ENCODE measurements at places on chromosomes 13 and 19.

DNA sequence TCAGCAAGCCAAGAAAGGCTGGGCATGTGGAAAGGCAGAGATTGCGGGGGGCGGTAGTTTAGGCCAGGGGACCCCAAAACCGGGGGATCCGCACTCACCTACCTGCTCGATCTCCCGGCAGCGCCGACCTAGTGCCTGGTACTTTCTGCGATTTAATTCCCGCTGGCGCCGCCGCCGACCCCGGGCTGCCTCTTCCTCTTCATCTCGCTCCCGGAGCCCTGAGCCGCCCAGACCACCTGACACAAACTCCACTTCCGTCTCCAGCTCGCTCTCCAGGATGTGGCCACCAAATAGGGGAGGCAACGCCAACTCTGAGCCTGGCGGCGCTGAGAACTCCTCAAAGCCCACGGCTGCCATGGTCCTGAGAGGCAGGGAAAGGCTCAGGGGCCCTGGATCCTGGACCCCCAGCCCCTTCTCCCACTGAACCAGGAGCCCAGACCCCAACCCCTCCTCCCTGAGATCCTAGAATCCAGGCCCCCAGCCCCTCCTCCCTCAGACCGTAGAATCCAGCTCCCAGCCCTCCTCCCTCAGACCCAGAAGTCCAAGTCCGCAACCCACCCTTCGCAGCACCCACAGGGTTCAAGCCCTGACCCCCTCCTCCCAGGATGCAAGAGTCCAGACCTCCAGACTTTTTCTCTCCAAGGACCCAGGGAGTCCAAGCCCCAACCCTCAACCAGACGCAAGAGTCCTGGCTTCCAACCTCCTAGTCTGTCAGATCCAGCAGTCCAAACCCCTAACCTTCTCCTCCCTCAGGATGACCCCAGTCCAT, 933 bp downstream of the TFPT start:
- peak; percentile 49 for DNase-seq

- no peak for DNase-seq
Measured at GRCh38 chr13:75715601-75716523, 79.7 kb downstream of the LMO7 start.

GRCh38 chr19:2543463-2544442, 67.8 kb downstream of the GADD45B start:
- peak; percentile 68 for DNase-seq

GRCh38 chr13:113113846-113114271, 8.3 kb downstream of the F7 start:
- DNase-seq: peak; percentile 1

DNA sequence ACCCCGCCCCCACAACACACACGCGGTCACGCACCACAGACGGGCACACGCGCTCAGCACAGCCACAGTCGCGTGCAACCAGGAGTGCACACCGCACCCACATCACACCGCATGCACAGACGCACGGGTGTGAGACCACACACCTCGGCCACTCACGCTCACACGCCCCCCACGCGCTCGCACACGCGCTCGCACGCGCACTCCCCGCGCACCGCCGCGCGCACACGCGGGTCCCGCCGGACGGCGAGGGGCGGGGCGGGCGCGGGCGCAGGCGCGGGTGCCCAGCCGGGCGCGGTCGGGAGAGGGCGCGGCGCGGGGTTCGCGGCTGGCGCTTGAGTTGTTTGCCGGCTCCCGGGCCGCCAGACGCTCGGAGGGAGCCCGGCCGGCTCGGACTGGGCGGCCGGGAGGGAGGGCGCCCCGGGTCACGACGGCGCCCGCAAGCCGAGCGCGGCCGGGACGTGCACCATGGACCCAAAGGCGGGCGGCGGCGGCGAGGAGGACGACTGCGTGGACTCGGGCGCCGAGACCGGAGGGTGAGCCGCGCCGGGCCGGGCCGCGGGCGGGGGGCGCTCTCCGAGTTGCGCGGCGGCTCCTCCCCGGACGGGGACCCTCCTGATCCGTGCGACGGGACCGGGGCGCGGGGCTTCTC, at the start of gene FAM124A:
Gene FAM124A (plus strand): TSS at position 362 of the 649 bp plus-strand sequence. CDS start 104 bp downstream, at position 466.
- DNase-seq: no peak

DNA sequence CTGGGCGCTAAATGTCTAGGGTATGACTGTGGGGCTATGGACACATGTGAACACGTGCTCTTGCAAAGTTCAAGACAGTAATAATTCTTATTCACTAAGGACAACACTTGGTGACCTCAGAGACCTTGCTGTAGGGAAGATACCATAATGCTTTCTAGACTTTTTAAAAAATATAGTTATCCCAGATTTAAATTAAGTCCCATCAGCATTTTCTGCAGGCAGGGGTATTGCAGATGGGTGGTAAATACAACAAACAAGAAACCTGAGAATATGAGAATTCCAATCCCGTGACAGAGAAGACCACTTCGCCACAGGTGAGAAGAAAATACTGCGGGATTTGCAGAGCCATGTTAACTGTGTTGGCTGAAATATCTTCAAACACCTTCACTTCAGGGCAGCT, 65.2 kb downstream of the SLC15A1 start:
- no peak for DNase-seq

- no peak for DNase-seq
Measured at GRCh38 chr19:12255372-12255771, 39.3 kb downstream of the ZNF44 start.

DNA sequence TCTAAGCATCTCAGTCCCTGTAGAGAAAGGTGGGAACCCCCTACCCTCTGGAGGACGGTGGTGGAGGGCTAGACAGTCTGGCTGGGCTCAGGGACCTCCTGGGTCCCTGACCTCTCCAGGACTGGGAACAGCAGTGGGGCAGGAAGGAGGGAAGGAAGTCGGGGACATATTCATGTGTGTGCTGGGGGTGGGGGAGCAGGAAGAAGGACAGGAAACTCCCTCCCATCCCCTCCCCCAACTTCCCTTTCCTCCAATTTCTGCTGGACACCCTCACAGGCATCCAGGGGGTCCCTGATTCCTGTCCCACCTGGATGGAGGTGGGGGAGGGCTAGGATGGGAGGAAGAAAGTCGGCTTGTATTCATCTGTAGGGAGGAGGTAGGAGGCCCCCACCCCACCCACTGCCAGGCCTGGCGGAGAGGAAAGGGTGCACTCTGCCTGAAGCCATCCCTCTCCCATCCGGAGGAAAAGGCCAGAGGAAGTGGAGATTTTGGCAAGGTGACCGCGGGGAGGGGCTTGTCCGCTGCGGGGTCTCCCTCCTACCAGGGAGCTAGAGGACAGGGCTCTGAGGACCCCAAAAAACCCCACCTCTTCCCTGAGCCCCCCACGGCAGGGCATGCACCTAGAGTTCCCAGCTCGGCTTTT, 2.3 kb downstream of the NOVA2 start:
- DNase-seq: no peak

GRCh38 chr19:45101806-45102205, 8.8 kb downstream of the PPP1R37 start:
- no peak for DNase-seq

- DNase-seq: no peak
Measured at GRCh38 chr19:2070436-2070827, 19.4 kb upstream of the MKNK2 start.

- no peak for DNase-seq
Measured at GRCh38 chr19:5352229-5352763, 11.7 kb upstream of the PTPRS start.

- DNase-seq: no peak
Measured at GRCh38 chr13:57352114-57352513, 185.1 kb downstream of the PRR20E start.

- DNase-seq: no peak
Measured at GRCh38 chr19:30086916-30087315, 144.9 kb downstream of the URI1 start.

GRCh38 chr19:35040826-35041547, 534 bp upstream of the HPN start:
- no peak for DNase-seq

DNA sequence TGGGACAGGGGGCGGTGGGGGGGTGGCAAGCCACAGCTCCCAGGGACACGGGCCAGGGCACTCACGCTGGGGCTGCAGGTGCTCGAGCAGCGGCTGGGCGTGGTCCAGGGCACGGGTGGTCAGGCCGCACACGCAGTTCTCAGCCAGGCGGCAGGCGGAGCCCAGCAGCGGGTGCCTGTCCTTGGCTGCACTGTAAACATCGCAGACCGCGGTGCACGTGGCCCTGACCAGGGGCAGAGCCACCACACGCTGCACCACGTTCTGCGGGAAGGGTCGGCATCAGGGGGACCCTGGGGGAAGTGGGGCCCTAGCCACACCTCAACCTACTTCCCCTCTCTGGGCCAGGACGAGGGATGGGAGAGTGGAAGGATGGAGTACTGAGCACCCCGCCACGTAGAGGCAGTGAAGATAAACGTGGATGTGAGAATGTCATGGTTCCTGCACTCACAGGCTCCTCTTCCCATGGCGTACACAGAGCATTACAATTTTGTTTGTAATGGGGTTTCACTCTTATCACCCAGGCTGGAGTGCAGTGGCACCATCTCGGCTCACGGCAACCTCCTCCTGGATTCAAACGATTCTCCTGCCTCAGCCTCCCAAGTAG, 3.4 kb downstream of the PLIN5 start:
- no peak for DNase-seq

- peak; percentile 9 for DNase-seq
Measured at GRCh38 chr13:27170516-27171243, 931 bp downstream of the USP12 start.

- no peak for DNase-seq
Measured at GRCh38 chr13:53200075-53200474, 171.5 kb downstream of the OLFM4 start.

DNA sequence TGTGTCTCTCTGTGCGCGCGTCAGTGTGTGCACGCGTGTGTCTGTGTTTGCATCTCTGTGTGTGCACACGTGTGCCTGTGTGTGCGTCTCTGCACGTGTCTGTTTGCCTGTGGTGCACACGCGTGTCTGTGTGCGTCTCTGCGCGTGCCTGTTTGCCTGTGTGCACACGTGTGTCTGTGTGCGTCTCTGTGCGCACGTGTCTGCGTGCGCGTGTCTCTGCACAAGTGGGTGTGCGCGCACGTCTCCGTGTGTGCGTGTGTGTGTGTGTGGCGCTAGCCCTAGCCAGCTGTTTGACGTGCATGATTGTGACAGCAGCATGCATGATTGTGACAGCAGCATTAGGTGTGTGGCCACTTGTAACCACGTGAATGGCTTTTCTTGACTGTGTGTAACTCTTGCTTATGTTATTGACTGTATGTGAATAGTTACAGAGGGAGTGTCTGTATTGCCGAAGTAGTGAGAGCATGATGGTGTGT, 31.1 kb downstream of the ZNF146 start:
- DNase-seq: no peak

Measured in activated gamma-delta T cell treated with Interleukin-2 at 50 U/mL for 16 hours (primary cell).